SW 1271 (cell line): ENCODE measurements at places on chromosomes 3 and 15.
A peak's percentile ranks its signal among the peaks of the same experiment; 100 is the strongest.

DNA sequence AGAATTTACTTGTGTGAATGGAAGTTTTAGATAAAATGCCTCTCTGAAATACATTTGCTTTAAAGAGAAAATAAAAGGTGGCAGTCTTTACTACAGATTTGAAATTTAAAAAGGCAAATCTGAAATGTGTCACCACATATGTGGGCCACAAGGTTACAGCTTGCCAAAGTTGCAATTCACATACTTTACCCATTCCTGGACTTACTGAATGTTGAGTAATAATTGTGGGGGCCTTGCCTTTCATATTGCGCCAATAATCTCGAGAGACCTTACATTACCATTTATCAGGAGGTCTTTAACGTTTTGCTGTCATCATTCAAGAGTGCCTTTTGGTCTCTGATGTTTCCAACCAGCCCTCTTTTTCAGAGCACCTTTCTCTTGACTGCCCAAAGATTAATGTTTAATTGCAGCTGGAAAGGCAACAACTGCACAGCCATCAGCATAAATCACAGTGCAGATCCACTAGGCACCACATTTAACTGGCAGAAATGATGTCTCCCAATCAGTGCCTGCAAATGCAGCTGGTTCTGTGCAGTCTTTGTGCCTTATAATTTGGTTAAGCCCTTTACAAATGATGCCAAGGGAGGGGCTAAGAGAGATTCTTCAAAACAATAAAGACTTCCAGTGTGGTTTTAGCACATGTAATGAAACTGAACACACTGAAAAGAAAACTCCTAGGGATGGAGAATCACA, 206.8 kb downstream of the MAGI1 start:
- no peak for DNase-seq

GRCh38 chr15:47587940-47588802, 129.1 kb upstream of the SEMA6D start:
- DNase-seq = no peak

DNA sequence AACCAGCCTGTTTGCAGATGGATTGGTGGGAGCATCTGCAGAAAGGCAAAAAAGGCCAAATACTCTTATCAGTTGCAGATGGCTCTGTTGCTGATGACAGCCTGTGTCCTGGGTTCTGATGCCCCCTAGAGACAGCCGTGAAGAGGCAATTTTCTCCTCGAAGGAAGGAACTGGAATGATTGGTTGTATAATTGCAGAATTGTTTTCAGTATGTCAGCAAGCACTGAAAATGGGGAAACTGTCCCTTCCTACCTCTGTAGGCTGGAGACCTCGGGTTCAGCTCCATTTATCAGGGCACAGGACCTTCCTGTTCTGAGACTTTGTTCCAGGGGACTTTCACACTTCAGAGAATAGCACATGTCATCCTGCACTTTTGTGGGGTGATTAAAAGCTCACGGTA, 103.0 kb downstream of the PGPEP1L start:
- DNase-seq = peak; percentile 34

DNA sequence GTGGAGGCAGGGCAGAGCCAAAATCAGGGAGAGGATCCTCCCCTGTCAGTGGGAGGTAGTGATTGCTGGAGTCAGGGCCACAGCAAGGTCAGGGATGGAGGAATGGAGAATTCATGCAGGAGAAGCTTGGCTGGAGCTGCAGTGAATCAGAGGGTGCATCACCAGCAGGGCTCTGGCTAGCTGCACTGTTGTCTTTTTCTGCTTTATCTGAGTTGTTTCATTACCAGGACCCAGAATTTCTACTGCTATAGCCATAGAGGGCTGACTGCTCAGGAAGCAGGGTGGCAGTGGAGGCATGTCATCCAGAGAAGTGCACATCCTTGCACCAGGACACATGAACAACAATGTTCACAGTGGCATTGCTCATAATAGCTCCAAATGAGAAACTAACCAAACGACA, 113.5 kb upstream of the GALNT15 start:
- peak; percentile 44 for DNase-seq

GRCh38 chr3:69191516-69191915, 69.1 kb upstream of the LMOD3 start:
- no peak for DNase-seq

GRCh38 chr15:97915261-97915660, 45.2 kb upstream of the ARRDC4 start:
- no peak for DNase-seq

- DNase-seq = no peak
Observed at GRCh38 chr3:142047021-142047369, 102.3 kb downstream of the TFDP2 start.

GRCh38 chr15:70035051-70035718, 62.5 kb downstream of the TLE3 start:
- no peak for DNase-seq
